ENCODE measurements at places on chromosomes 7 and 10.
A peak's percentile ranks its signal among the peaks of the same experiment; 100 is the strongest.

GRCh38 chr7:35717013-35717412 is 22.1 kb upstream of the HERPUD2 start:
- DNase-seq, result no peak

DNA sequence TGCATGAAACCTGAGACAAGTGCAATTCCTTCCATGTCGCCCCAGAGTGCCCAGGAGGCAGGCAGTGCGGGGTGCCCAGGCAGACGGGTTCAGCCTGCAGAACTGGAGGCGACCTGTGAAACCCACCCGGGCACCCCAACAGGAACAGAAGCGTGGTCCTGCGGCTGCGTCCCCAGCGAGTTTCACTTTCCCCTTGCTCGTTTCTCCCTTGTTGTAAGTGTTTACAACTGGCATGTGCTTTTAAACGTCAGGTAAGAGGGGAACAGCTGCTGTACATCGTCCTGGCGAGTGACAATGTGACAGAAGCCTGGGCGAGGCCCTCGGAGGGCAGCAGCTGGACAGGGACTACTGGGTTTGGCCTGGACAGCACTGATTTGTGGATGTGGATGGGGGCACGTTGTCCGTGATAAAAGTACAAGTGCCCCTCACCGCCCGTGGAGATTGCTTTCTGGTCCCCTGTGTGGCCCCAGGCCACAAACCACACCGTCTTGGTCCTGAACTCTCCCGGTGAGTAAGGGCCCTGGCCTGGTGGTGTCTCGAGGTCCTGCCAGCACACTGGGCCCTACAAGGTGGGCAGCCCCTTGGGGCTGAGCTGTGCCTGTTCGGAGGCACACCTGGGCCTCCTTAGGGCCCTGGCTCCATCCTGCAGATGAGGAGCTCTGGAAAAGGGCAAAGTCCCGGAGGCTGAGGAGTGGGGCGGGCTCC is 4.0 kb downstream of the VENTX start:
- no peak for DNase-seq

- DNase-seq, result peak; percentile 65
Measured at GRCh38 chr10:99292159-99292558, 37.0 kb upstream of the CNNM1 start.

DNA sequence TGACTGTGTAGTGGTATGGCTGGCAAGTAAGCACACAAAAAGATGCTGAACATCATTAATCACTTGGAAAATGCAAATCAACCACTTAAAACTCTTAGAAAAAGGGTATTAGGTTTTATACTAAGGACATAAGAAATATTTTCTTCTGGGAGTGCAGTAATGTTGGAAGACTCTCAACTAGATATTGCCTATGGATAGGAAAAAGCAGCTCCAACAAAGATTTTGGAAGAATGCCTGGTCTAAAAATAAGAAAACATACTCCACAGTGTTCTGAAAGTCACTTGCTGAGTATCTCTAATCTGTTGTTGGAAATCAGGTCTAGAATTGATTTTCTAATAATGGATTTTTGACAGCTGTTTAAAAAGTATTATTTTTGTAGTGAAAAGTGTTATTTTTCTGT is 50.8 kb upstream of the PHYHIPL start:
- no peak for DNase-seq

DNA sequence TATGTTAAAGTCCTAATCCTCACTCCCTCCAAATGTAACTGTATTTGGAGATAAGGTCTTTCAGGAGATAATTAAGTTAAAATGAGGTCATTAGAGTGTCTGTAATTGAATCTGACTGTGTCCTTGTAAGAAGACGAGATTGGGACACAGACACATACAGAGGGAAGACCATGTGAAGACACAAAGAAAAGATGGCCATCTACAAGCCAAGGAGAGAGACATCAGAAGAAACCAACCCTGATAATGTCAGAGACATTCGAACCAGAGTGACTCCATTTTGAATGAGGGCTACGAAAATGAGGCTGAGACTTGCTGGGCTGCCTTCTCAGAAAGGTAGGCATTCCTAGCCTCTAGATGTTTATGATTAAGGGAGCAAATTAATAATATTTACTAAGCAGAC is 542 bp upstream of the SAMD9L start:
- no peak for DNase-seq

GRCh38 chr7:116271963-116272886 is 61.9 kb downstream of the TES start:
- DNase-seq, result peak; percentile 85

- no peak for DNase-seq
Measured at GRCh38 chr10:63365976-63366765, 99.6 kb downstream of the JMJD1C start.

GRCh38 chr7:106372126-106372525 is 87.3 kb upstream of the NAMPT start:
- DNase-seq, result no peak

- no peak for DNase-seq
Measured at GRCh38 chr7:74656441-74656836, 1.1 kb upstream of the GTF2I start.

DNA sequence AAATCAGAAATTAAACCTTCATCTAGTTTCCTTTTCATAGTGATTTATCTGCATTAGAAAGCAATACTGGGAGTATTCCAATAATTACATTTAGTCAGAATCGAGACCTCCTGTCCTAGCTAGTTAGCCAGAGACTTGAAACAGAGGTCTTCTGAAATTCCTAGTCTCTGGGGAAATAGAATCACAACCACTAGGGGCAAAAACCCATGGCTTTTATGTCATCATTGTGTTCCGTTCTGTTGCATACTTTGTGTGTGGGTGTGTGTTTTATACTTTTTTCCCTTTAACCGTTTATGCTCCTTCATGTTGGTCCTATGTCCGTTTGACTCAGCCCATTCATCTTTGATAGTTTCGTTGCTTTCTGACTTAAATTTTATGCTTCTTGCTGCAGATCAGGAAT is 79.8 kb downstream of the RALA start:
- no peak for DNase-seq

DNA sequence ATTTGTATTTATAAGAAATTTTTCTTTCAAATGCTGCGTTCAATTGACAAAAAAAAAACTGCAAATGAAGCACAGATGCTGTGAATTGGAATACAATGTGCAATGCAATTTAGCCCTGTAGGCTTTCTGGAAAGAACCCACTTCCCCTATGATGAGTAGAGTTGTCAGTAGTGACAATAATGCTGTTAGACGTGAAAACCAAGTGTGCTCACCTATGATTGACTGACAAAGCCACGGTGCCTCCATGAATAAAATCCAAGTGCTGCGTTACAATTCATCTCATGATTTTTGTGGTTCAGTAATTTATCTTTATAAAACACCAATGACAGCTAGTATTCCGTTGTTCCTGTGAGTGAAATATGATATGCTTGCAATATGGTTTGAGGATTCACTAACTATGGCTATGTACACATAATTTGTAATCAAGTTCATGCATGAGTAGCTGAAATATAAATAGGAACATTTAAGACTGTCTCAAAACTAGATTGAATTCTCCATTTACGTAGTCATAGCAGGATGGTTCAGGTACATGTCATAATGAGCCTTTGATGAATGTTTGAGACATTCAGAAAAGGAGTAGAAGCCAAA is 1160.3 kb downstream of the CNTNAP2 start:
- DNase-seq, result no peak

DNA sequence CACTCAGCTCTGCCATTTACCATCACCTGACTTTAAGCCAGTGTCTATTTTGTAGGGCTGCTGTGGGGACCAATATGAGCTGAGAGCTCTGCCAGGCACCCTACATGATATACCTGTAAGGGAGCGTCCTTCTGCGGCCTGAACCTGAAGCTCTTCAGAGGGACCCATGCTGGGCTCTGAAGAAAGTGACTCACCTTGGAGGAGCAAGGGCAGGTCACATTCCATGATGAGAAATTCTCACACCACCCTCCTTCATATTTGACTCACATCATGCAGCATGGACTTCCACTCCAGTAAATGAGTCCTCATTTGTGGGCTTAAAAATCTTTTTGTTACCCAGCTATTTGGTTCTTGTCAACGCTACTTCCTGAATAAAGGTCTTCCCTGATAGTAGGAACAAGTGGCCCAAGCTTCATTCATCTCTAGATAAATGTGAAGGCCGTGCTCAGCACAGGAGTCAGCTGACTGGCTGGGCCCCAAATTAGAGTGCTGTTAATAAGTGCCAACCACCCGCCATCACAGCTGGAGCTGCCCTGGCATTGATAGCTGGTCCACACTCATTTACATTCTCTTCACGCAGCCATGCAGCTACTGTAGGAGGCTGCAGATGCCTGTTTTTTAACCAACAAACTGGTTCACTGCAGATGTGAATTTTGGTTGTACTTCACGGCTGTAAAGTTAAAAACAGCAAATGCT is 78.4 kb downstream of the RNF216 start:
- DNase-seq, result no peak

DNA sequence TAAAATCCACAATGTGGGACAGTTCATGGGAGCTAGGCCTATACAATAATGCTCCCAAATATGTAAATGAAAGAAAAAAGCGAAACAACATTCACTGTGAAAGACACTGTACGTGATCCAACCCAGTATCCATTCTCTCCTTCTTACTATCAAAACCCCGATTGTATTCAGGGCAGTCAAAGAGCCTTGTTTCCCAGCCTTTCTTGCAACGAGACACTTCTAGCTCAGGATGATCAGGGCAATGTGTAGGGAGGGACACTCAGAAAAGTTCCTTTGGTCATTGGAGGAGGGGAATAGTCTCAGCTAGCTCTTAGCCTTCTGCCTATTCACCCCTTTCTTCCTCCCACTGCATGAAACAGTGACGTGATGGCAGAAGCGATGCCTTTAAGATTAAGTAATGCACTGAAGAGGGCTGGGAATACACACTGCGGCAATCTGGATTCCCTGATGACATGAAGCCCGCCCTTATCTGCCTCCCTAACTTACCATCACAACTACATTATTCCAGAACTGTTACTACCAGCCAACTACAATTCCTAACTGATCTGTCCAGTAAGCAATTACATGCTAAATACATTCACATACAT is 27.3 kb downstream of the UBE2H start:
- DNase-seq, result peak; percentile 37

GRCh38 chr10:63562857-63563256 is 41.7 kb downstream of the REEP3 start:
- no peak for DNase-seq

DNA sequence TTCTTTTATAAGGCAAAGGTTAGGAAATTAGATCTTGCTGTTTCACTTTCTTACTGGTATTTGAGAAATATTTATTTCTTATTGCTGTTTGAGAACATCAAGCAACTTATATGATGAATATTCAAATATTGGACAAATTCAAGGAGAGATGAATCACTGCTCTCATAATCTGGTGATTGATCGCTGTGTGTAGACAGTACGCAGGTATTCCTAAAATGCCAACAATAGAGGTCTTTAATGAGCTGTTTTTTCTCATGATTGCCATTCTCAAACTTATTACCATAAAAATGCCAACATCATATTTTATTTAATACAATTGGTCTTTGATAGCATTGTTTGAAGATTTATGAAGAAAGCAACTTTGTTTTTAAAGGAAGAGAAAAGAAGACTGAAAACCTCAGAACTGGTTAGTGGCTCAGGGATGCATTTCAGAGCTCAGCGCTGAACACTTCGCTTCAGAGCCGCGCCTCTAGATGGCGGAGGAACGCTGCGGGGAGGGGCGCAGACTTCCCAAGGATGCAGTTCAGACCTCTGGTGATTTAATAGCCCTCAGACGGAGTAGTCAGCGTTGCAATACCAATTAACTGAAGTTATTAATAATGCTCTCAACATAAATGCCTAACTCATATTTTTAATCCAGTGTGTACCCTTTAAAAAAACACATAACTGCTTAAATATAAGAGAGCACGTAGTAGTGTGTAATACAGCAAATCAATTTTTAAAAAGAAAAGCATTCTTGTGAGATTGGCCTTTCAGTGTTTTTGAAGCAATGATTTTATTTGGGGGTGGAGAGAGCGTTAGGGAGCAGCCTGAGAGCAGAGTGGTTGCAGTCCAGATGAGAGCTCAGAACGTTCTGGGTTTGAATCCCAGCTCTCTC is 38.5 kb upstream of the STEAP4 start:
- no peak for DNase-seq

DNA sequence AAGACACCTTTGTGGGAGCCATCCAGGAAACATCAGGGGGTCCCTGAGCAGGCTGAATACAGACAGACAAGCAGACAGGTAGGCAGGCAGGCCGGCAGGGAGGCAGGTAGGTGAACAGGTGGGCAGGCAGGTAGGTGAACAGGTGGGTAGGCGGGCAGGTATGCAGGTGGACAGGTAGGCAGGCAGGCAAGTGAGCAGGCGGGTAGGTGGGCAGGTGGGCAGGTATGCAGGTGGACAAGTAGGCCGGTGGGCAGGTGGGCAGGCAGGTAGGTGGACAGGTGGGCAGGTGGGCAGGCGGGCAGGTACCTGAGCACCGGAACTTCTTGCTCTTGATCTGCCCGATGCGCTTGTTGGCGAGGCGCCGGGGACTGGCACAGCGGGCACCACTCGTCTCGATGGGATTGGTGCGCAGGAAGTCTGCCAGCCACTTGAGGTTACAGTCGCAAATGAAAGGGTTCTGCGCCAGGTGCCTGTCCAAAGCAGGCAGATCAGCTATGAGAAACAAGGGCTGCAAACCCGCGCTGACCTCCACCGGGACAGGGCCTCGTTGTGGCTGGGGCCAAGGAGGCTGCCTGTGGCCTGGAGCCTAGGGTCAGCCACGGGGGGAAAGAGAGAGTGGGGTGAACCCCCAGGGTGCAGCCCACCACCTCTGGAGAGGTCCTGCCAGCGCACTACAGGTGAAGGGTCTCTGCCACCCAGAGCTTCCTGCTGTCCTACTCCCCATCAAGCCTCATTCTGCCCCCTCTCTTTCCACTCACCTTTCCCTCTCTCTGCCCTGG is 136.9 kb downstream of the SLIT1 start:
- no peak for DNase-seq

DNA sequence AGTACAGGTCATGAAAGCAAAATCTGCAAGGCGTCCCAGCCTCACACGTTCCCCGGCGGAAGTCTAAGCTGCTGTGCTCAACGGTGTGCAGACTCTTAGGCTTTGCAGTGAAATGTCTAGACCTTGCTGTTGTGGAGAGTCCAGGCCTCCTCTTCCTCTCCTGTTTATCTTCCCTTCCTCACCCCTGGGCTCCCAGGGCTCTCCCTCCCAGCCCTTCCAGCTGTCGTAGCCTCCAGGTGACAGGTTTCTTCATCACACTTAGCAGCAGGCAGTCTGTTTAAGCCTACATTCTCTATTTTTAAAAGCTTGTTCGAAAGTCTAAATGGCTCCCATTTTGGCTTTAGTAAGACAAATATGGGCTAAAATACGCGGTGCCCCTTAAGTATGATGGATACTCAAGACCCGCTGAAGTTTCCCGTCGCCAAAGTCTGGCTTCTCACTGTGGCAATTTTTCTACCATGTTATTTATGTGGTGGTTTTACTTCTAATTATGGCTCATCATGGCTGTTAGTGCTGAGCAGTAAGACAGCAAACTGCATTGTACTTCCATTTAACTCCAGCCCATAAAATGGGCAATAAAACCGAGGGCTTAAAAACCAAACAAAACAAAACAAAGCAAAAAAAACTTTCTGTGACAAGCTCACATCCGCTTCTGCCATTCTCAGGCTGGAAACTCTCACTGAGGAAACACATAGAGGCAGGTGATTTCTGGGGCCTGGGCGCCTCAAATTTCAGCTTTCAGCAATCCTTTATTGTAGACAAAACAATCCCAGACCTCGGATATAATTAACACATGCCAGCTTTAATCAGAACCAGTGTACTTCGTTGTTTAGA is 243.2 kb downstream of the SNX10 start:
- DNase-seq, result no peak

GRCh38 chr7:95636140-95636940 is 40.0 kb upstream of the PDK4 start:
- no peak for DNase-seq
